ENCODE measurements at places on chromosomes 1 and 21.

GRCh38 chr1:224435999-224436398 is 1.4 kb upstream of the WDR26 start:
- no peak for DNase-seq

GRCh38 chr1:57550092-57550491 is 126.2 kb upstream of the DAB1 start:
- DNase-seq, result peak; percentile 3

DNA sequence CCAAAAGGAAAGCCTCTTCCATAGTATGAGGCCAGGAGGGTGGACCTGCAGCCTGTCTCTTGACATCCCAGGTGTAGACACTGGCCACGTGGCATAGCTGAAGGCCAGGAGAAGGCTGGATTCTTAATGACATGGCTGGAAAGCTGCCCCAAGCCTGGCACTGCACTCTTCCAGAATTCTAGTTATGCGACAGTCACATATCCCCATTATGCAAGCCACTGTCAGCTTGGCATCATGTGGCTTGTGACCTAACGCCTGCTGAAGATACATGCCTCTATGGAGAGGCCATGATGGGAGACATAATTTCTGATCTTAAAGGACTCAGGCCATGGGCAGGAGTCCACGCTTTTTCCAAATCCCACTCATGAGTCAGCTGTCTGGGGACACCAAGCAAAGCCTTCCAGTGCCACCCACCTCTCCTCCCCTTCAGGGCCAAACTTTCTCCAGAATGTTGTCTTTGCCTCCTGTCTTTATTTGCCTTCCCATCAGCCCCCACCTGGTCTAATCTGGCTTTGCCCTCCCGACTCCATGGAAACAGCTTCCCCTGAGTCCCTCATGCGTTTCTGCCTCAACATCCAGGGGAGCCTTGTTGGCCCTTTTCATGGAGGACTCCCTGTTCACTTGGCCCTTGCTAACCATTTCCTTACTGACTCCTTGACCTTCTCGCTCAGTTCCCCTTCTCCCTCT is 3.0 kb downstream of the PLA2G2A start:
- DNase-seq, result no peak

GRCh38 chr21:30577766-30578165 is 12.4 kb downstream of the KRTAP22-2 start:
- no peak for DNase-seq

- no peak for DNase-seq
Measured at GRCh38 chr1:245915841-245916240, 591.2 kb downstream of the SMYD3 start.

DNA sequence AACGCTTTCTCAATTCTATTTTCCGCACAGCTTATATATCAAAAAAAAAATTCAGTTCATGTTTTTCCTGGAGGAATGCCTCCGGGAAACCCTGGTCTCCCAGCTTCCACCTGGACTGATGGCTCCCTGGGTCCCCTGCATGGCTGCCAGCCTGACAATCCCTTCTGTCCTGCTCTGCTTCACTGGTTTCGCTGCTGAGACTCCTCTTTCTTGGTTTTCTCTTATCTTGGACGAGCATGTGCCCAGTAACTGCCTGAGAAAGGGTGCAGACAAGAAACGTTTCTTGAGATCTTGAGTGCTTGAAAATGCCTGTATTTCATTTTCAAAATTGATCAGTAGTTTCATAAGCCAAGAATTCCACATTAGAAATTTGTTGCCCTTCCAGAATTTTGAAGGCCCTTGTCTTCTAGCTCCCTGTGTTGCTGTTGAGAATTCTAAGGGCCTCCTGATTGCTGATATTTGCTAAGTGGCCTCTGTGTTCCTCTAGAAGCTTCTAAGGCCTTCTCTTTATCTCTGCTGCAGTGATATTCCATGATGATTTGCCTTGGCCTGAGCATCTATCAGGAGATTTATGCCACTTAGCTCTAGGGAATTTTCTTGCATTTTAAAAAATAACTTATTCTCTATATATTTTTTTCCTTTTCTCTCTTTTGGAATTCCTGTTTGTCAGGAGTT is 44.7 kb downstream of the ETS2 start:
- no peak for DNase-seq

DNA sequence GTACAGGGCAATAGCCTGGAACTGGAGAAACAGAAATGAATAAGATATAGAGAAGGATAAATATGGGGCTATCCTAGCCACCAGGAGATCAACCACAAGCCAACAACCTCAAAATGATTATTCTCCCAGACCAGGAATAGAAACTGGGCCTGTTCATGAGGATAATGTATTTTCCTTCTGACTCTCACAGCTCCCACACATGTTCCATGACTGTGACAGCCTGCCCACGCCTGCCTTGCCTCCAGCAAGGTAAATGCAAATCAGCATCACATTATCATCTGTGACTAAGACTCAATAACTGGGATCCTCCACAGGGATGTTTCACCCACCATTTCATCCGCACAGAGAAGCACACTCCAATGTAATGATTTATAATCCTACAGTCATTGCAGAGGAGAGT is 3.3 kb downstream of the ENSA start:
- no peak for DNase-seq

DNA sequence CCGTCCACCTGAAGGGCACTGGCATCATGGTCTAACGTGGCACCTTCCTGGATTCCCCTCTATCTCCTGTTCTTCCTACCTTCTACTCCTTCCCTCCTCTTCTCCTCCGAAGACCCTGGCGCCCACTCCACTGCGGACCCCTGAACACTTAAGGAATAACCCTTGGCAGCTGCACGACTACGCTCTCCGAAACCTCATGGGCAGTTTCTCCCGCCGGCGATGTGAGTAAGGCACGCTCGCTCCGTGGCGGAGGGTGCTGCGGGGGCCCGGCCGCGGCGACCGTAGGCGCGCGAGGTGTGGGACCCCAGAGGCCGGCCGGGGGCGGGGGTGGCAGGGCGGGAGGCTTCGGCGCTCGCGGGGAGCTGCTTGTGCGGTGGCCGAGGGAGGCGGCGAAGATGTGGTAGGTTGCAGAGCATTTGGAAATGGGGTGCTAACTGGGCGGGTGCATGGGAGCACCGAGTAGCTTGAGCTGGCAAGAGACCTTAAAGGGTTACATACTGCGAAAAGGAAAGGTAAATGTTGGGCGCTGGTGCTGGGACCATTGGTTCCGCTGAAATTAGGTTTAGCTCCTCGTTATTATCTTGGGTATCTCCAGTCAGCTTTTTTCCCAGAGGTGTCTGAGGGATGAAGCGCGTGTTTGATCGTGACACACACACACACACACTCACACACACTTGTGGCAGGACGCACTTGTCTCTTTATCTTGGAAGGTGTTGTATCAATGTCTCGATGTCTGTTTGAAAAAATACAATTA is 876 bp downstream of the LRRC7 start:
- DNase-seq, result no peak

DNA sequence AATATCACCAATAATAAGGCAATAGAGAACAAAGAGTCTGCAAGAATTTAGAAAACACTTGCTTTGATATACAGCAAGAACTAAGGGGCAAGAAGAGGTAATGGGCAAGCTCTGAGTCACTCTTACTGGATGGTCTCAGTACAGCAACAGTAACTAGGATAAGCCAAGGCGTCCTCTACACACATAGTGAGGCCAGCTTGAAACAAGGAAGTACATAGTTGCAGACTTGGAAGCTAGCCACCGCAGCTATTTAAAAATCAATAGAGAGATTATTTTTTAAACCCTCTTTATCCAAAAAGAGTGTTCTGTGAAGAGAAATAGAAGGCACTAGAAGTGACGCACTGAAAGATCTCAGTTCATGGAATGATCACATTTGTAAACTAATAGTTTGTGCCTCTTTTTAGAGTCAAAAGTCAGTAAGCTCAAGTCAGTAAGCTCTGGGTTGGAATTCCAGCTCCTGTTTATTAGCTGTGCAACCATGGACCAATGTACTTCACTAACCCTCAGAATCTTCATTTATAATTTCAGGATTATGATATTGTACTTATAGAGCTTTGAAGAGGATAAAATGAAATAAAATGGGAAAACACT is 118.6 kb downstream of the AKT3 start:
- DNase-seq, result no peak

DNA sequence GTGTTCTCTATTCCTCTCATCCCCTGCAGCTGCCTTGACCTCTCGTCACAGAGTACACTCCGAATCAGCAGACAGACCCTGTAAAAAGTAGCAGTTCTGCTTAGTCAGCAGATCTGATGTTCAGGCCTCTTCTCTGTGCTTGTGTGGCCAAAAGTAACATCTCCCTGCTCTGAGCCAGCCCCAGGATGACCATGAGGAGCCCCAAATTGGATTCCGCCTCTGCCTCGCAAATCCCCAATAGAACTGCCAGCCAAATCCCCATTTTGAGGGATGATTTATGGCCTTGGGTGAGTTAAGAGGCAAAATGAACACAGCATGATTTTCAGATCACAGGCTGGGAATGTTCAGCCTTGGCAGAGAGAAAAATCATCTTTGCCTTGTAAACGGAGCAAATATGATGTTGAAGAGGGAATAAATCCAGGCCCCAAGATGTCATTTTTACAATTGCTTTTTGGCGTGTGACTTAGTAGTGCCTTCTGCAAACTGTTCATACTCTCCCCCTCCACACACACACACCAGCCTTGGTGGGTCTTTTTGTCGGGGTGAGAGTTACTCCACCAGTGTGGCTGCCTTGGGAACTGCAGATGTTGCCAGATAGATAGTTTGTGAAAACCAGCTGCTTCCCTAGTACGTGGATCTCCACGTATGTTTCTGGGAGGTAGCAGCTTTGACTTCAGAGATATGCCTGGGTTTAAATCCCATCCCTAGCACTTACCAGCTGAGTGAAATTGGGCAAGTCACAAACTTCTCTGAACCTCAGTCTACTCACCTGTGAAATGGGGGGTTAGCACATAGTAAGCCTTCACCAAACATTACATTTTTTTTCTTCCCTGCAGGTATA is 77.8 kb downstream of the MAN1C1 start:
- no peak for DNase-seq

DNA sequence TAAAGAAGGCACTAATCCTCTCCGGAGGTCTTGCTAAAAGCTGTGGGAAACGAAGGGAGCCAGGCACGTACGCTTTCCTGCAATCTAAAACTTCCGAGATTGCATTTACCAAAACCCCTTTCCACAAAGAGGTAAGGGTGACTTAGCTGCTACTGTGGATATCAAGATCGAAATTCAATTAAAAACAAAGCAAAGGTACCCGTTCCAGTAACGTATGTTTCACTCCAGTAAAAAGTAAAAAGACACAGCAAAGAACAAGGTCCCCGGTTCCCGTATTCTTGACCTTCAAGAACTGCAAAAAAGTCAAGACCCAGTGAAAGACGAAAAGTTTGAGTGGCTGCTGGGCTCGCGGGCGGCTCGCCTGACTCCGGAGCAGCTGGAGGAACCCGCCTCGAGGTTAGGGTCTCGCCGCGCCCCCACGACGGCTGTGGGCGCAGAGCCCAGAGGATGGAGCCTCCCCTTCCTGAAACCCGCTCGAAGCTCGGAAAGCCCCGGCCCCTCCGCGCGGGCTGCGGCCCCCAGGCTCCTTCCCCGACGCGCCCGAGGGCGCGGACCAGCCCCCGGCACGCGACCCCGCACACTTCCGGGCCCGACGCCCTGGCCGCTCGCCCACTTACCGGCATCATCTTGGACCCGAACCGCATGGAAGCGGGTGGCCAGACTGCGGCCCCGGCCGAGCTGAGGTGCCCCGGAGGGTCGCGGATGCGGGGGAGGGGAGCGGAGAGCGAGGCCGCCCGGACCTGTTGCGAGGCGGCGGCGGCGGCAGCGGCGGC is 524 bp downstream of the TP53BP2 start:
- peak; percentile 45 for DNase-seq

DNA sequence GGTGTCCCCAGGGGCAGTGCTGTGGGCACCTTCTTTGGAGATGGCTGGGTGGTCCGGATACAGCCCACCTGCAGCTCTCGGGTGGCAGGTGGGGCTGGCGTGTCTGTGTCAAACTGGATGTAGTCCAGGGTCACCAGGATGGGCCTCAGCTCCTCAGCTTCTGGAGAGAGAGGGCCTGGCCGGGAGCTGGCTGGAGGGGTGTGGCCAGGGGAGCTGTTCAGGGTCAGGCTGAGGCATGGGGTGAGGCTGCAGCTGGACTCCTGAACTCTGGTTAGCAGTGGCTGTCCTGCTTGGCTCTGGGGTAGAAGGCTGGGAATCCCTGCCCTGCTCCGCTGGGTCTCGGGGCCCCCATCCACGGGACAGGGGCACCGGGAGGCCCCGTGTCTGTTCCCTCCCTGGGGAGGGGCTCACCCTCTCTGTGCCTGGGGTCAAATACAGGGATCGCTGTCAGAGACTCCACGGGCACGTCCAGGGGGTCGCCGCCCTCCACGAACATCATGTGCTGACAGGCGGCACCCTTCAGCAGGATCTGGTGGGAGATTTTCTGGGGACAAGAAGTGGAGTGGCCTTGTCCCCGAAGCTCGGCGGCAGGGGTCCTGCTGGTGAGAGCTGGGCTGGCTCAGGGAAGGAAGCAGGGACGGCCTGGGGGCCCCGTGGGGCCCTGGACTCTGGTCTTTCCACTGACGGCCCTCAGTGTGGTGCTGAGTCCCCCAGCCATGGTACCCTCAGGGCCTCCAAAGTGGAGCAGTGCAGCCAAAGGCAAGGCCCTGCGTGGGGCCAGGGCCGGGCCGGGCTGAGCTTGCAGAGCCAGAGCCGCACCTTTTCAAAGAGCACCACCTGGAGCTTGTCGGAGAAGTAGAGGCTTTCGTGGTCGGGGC is 4.1 kb upstream of the TMEM52 start:
- no peak for DNase-seq
